CD4-positive, alpha-beta T cell (primary cell): ENCODE measurements at places on chromosomes 6 and 20.

DNA sequence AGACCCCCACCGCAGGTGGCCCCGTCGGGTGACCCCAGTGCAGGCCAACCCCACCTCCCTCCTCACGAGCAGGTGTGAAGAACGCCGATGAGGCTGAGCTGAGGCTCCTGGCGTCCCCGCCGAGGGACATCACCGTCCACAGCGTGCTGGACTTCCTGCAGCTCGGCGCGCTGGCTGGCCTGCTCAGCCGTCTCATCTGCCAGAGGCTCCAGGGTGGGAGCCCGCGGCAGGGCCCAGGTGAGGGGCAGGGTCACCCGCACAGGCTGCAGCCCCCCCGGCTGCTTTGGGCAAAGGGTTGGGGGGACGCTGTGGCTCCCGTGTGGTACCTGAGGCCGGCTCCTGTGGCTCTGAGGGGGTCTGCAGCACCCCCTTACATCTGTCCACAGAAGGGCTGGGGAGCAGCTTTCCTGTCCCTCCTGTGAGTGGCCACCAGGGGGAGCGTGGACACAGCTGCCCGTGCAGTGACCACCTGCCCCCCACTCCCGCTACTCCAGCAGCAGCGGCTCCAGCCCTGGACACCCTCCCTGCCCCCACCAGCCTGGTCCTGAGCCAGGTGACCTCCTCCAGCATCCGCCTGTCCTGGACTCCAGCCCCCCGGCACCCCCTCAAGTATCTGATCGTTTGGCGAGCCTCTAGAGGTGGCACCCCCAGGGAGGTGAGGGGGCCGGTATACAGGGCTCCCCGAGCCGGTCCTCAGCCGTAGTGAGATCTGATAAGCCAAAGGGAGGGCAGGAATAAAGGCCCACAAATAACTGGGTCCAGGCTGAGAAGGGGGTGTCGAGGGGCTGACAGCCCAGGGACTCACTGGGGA is 16.5 kb downstream of the COL20A1 start:
- H3K4me1 ChIP-seq, result no peaks in the 10 kb centered on the region
- H3K4me3 ChIP-seq, result no peak overlapping the region
- no peak overlapping the region for H3K27ac ChIP-seq

DNA sequence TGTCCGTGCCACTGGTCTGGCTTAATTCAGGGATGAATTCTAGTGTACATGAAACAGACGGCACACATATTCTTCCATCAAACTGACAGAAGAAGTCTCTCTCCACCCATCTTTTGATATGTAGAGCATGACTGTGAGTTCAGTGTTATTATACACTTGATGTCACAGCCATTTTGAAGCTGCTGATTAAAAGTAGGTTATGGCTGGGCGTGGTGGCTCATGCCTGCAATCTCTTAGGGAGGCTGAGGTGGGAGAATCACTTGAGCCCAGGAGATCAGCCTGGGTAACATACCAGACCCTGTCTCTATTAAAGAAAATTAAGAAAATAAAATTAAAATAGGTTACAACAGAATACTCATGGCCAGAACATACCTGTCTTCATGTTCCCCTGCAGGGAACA is 20.7 kb downstream of the C6orf15 start:
- DNase-seq, result no peak
- peaks cover 44% of the 10 kb centered on the region for H3K4me1 ChIP-seq
- no peaks in the 10 kb centered on the region for H3K27me3 ChIP-seq
- no peaks in the 10 kb centered on the region for H3K36me3 ChIP-seq
- no peak overlapping the region for H3K27ac ChIP-seq

GRCh38 chr20:47792021-47792618 is 6.8 kb upstream of the SULF2 start:
- H3K4me1 ChIP-seq, result no peaks in the 10 kb centered on the region
- DNase-seq, result no peak
- H3K27ac ChIP-seq, result no peak overlapping the region
- no peaks in the 10 kb centered on the region for H3K36me3 ChIP-seq

GRCh38 chr20:32521780-32522525 is 63.2 kb downstream of the NOL4L start:
- peak overlapping the region; percentile 5 for H3K4me3 ChIP-seq
- H3K36me3 ChIP-seq, result peaks cover 64% of the 10 kb centered on the region
- H3K27me3 ChIP-seq, result no peaks in the 10 kb centered on the region

DNA sequence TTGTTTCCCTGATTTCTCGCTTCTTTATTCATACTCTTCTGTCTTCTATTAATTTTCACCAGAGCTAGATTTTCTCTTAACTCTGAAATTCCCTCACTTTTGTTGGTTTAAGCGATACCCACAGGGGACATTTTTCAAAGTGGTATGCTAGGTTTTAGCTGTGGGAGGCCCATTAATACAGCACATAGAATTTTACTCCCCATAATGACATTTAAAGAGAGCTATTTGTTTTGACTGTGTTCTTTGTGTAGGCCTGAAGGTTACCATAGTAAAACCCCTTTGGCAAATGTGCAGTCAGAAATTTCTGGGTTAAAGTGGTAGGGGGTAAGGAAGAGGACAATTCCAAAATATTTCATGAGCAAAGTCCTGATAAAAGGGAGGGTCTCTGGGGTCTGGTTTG is 721.1 kb upstream of the CITED2 start:
- H3K36me3 ChIP-seq, result no peaks in the 10 kb centered on the region
- H3K4me1 ChIP-seq, result no peaks in the 10 kb centered on the region
- no peak overlapping the region for H3K27ac ChIP-seq
- no peak overlapping the region for H3K4me3 ChIP-seq

DNA sequence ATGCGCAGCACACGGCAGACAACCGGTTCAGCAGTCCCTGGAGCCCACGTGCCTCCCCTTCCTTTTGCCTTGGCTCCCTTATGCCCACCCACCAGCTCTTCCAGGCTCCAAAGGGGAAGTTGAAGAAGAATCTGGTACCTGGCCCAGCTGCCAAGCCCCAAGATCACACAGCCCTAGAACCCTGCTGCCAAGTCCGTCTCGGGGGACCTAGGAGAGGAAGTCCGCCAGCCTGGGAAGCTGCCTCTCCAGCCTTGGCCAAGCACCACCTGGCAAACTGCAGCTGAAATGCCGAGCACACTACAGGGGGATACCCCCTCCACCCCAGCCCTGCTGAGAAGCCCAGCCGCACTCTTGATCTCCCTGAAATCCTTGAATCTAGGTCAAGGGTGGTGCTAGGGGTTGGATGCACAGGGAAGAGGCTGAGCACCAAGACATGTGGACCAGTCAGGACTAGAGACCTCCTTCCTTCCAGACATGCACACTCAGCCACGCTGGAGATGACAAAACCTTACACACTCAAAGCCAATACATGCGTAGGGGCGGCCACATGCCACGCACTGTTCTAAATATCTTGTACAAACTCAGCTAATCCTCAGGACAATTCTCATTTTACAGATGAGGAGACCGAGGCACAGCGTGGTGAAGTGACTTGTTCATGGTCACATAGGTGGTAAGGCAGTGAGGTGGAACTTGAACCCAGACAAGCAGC is 124.1 kb downstream of the PREX1 start:
- H3K4me1 ChIP-seq, result peaks cover 23% of the 10 kb centered on the region
- DNase-seq, result no peak
- no peak overlapping the region for H3K27ac ChIP-seq
- no peaks in the 10 kb centered on the region for H3K27me3 ChIP-seq

DNA sequence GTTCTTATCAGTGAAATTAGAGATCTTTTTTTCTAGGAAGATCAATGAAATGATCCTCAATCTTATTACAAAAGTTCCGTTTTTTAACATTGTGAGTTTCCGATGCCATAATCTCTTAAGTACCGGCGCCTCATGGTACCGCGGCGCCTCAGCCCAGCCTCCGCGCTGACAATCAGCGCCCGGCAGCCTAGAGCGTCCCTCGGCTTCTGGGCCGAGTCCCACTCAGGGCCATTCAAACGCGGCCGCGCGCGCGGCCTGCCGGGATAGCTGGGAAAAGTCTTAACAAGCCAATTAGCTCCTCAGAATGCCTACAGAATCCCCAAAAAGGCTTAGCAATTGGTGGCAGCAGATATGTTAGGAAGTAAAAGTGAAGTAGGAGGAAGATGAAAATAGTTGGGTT is 204.8 kb downstream of the ADGB start:
- no peaks in the 10 kb centered on the region for H3K27me3 ChIP-seq
- H3K27ac ChIP-seq, result no peak overlapping the region
- H3K4me3 ChIP-seq, result no peak overlapping the region
- no peak for DNase-seq

DNA sequence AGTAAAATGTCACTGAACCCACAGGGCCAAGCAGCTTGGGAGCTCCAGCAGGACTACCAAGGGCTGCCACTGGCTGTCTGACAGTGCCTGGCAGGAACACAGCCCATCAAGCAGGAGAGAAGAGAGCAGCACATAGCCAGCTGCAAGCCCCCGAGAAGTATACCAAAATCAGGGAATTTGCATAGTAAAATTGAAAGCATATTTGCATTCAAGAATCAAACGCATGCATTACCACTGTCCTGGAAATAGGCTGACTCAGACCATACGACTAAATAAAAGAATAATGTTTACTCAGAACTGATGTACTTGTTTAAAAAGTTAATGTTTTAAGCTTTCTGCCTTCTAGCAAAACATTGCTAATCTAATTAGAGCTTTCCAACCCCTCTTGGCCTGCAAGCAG is 298.1 kb downstream of the TFAP2B start:
- no peaks in the 10 kb centered on the region for H3K4me1 ChIP-seq
- no peak for DNase-seq
- H3K27me3 ChIP-seq, result no peaks in the 10 kb centered on the region
- H3K36me3 ChIP-seq, result no peaks in the 10 kb centered on the region
- H3K4me3 ChIP-seq, result no peak overlapping the region

- H3K27ac ChIP-seq, result no peak overlapping the region
- no peaks in the 10 kb centered on the region for H3K27me3 ChIP-seq
- DNase-seq, result no peak
- H3K4me3 ChIP-seq, result no peak overlapping the region
- H3K4me1 ChIP-seq, result no peaks in the 10 kb centered on the region
- H3K36me3 ChIP-seq, result no peaks in the 10 kb centered on the region
Measured at GRCh38 chr20:20233041-20233514, 134.8 kb upstream of the INSM1 start.

GRCh38 chr20:17624551-17625245 is 54.8 kb downstream of the DSTN start:
- DNase-seq, result no peak
- no peaks in the 10 kb centered on the region for H3K4me1 ChIP-seq
- no peak overlapping the region for H3K4me3 ChIP-seq
- peaks cover 50% of the 10 kb centered on the region for H3K36me3 ChIP-seq
- H3K27me3 ChIP-seq, result no peaks in the 10 kb centered on the region
- H3K27ac ChIP-seq, result no peak overlapping the region

GRCh38 chr6:140485740-140486449 is 1111.4 kb upstream of the CITED2 start:
- H3K4me1 ChIP-seq, result no peaks in the 10 kb centered on the region
- H3K4me3 ChIP-seq, result no peak overlapping the region
- no peak for DNase-seq
- H3K27me3 ChIP-seq, result no peaks in the 10 kb centered on the region
- no peaks in the 10 kb centered on the region for H3K36me3 ChIP-seq

- H3K4me1 ChIP-seq, result no peaks in the 10 kb centered on the region
- no peaks in the 10 kb centered on the region for H3K27me3 ChIP-seq
- no peaks in the 10 kb centered on the region for H3K36me3 ChIP-seq
Measured at GRCh38 chr20:7323957-7324356, 556.5 kb downstream of the BMP2 start.

DNA sequence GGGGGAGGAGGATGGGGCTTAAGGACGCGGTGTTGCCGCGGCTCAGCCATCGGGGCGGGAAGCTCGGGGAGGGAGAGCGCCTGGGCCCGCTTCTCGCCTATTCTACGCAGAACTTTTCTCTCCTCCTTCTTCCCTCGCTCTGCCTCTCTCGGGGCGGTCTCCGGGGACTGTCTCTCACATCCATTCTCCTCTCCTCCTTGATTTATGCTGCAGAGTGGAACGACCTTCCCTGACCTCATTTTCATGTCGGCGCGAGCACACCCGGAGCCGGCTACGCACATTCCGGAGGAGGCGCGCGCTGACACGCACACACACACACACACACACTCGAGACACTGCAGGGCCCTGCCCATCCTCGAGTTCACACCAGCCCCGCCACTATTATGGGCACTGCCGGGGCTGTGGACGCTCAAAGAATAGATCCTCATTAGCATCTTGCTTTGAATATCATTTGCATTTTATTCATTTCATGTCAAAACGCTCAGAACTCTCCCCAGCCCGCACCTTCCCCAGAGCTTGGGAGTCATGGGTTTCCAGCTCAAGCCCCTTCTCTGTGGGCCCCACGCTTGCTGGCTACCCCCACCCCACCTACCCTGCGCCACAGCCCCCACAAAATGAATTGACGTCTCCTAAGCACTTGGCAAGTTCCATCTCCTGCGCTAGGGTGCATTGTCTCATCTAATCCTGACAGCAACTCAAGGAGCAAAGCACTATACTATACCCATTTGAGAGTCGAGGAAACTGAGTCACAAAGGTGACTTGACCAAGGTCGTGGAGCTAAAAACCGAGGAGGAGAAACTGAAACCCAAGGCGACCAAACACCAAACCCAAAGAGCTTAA is 36.8 kb downstream of the NCR2 start:
- peaks cover 72% of the 10 kb centered on the region for H3K27me3 ChIP-seq
- peaks cover 49% of the 10 kb centered on the region for H3K4me1 ChIP-seq
- H3K36me3 ChIP-seq, result no peaks in the 10 kb centered on the region
- H3K4me3 ChIP-seq, result peak overlapping the region; percentile 35

DNA sequence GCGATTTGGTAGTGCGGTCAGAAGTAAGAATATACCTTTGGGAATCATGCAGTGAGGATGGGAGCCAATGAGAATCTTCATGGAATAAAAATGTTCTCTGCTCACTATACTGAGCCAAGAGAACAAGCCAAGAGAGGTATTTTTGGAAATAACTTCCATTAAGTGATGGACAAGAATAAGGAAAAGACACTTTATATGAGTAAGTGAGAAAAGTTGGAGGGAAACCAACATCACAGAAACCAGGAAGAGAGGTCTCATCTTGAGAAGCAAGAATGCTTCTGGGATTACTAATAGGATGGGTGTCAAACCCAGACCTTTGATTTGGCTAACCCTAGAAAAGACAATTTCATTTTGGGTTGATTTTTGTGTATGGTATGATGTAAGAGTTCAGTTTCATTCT is 181.2 kb upstream of the JAG1 start:
- no peaks in the 10 kb centered on the region for H3K4me1 ChIP-seq
- H3K27me3 ChIP-seq, result no peaks in the 10 kb centered on the region
- H3K27ac ChIP-seq, result no peak overlapping the region
- no peaks in the 10 kb centered on the region for H3K36me3 ChIP-seq
- DNase-seq, result no peak
